ENCODE measurements at places on chromosomes 2 and 18. TPM values are rescaled to one million over a fixed set of nuclear protein-coding genes. Genes with fewer than 3 reads are reported as not detected.
A peak's percentile ranks its signal among the peaks of the same experiment; 100 is the strongest.

AGBL5 gene
- 18.9 TPM for total RNA-seq

ANKRD36B gene
- total RNA-seq = 32.3 TPM

TCF23 gene
- total RNA-seq = not detected

DYNAP gene
- 0.59 TPM for total RNA-seq

MLPH gene
- 27.1 TPM for total RNA-seq

POTEC gene
- not detected for total RNA-seq

AOX1 gene
- total RNA-seq = 76.6 TPM

LGALSL gene
- total RNA-seq = 11.4 TPM

GAREM1 gene
- total RNA-seq = 21.4 TPM

ZSCAN30 gene
- total RNA-seq = 30.1 TPM

LYPD1 gene
- not detected for total RNA-seq

NUP35 gene
- total RNA-seq = 19.2 TPM

DNA sequence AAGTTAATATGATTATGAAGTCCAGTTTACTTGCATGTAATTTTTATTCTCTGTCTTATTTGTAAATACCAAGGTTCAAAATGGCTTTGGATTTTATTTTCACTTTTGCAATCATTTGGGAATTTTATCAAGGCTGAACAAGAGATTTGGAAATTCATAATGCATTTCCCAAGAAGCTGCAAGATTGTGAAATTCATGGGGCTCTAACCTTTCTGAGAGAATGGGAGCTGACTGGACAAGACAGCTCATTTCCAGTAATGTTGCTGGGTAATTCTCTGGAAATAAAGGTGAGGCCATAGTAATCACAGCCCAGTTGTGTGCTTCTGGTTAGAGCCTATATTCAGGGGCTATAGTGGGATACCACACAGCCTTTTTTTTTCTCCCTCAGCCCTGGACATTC, 21.5 kb upstream of the NABP1 start:
- H3K36me3 ChIP-seq = no peaks in the 10 kb centered on the region
- peak overlapping the region; percentile 90 for H3K27ac ChIP-seq
- no peak overlapping the region for H3K4me3 ChIP-seq

DNA sequence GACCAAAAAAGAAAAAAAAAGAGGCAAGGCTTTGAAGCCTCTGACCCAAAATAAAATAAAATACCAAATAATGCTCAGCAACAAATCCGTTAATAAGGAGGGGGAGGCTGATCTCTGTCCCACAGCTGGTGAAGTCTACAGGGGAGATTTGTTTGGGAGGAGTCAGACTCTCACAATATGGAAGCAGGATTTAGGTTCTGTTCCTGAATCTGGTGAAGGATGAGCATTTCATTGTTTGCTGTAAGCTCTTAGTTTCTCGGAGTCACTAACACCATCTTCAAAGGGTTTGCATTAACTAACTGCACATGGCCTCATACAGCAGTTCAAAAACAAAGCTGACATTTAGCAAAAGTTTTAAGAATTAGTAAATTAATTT, 339.4 kb upstream of the TNP1 start:
- no peak overlapping the region for H3K27ac ChIP-seq
- H3K4me1 ChIP-seq = no peaks in the 10 kb centered on the region
- DNase-seq = no peak
- no peaks in the 10 kb centered on the region for H3K27me3 ChIP-seq

- no peaks in the 10 kb centered on the region for H3K4me1 ChIP-seq
- H3K27ac ChIP-seq = no peak overlapping the region
- no peaks in the 10 kb centered on the region for H3K36me3 ChIP-seq
- peaks cover 12% of the 10 kb centered on the region for H3K27me3 ChIP-seq
- no peak overlapping the region for H3K4me3 ChIP-seq
Observed at GRCh38 chr2:70748002-70748784, 19.8 kb downstream of the ADD2 start.

DNA sequence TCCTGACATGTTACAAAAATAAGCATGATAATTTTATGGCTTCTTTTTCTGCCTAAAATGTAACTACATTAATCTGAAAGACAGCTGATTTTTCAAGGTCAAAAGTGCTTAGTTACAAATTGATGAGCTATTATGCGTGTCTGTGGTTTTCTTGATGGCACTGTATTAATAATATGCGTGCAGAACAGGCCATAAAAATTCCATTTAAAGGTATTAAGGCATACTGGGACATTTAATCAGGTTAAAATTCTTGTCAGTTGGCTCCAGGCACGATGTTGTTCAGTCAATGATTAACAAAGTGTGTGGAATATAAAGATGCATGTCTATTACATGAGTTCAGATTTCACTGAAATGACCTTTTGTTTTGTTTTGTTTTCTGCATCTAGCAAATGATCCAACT, 420.1 kb upstream of the ZNF804A start:
- no peaks in the 10 kb centered on the region for H3K27me3 ChIP-seq
- DNase-seq = no peak
- H3K27ac ChIP-seq = no peak overlapping the region
- no peak overlapping the region for H3K4me3 ChIP-seq
- H3K36me3 ChIP-seq = peaks cover 1% of the 10 kb centered on the region
- no peaks in the 10 kb centered on the region for H3K4me1 ChIP-seq

- no peaks in the 10 kb centered on the region for H3K27me3 ChIP-seq
- H3K4me3 ChIP-seq = no peak overlapping the region
Observed at GRCh38 chr18:77203071-77203470, 46.6 kb upstream of the GALR1 start.

DNA sequence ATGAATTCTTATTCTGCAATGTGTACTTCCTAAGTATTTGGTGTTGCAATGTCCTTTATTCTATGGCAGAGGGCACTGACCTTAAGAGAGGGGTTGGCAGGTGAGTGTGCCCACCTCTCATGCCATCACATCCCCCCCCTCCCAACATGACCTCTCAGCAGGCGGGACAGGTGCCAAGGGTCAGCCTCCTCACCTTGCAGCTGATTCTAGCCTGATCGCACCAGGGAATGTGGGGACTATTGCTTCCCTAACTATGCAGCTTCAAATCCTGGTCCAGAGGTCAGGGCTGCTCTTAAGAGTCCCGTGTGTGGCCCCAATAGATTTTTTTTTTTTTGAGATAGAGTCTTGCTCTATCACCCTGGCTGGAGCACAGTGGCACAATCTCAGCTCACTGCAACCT, 9.5 kb downstream of the HJURP start:
- peaks cover 28% of the 10 kb centered on the region for H3K36me3 ChIP-seq
- no peaks in the 10 kb centered on the region for H3K27me3 ChIP-seq
- no peak overlapping the region for H3K27ac ChIP-seq
- no peak for DNase-seq
- H3K4me3 ChIP-seq = no peak overlapping the region

DNA sequence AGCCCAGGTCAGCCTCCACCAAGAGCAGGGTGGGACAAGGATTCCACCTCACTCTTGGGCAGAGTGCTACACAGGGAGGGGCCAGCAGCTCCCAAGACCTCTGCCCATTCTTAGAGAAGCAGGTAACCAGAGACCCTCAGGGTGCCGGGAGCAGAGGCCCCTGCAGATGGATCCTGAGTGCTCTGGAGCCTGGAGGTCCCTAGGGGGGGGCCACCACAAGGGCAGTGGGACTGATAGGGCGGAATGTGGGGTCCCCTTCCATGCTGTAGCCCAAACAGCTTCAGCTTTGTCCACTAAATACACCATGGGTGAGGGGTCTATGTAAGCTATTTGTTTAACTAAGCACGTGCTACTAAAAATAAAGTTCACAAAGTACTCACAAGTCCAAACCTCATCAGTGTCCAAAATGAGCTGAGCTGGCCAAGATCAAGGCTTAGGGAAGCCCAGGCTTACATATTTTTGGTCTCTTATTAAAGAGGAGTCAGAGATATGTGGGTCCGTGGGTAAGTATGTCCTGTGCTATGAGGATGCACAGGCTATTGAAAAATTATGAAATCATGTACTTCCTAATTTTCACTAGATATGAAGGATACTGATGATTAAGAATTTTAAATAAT, 21.5 kb upstream of the GPC1 start:
- DNase-seq = no peak
- H3K4me3 ChIP-seq = no peak overlapping the region
- no peaks in the 10 kb centered on the region for H3K36me3 ChIP-seq
- H3K27me3 ChIP-seq = peaks cover 19% of the 10 kb centered on the region
- H3K4me1 ChIP-seq = no peaks in the 10 kb centered on the region

GRCh38 chr2:100038011-100038410, 104.4 kb downstream of the AFF3 start:
- no peaks in the 10 kb centered on the region for H3K36me3 ChIP-seq
- no peaks in the 10 kb centered on the region for H3K27me3 ChIP-seq
- H3K4me1 ChIP-seq = no peaks in the 10 kb centered on the region
- DNase-seq = no peak
- no peak overlapping the region for H3K4me3 ChIP-seq

DNA sequence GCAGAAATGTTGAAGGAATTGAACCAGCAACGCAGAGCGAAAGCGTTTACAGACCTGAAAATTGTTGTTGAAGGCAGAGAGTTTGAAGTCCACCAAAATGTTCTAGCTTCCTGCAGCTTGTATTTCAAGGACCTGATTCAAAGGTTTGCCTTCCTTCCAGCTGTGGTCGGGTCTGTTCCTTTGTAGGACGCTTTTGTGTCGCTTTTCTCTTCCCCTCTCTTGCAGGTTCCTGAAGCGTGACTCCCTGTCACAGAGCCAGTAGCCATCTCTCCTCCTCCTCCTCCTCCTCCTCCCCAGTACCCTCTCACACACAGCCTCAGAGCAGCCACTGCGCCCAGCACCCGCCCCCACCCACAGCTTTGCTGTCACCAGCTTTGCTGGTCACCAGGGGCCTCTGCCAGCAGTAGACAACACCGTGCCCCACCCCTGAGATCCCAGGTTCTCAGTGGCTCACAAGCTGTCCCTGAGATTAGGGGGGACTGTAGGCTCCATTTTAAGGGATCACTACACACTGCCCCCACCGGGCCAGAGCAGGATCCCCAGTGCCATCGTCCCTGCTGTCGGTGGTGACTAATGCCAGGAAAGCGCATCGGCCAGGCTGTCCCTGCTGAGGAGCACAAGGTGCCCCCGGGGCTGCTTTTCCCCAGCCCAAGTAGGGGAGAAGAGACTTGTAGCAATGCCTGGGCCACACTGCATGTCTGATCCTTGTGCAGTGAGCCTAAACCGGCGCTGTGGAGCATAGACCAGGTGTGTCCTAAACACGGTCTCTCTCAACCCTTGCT, 242.3 kb downstream of the ATAD2B start:
- no peak overlapping the region for H3K27ac ChIP-seq
- H3K4me1 ChIP-seq = no peaks in the 10 kb centered on the region
- no peak for DNase-seq
- no peak overlapping the region for H3K4me3 ChIP-seq
- H3K36me3 ChIP-seq = peaks cover 27% of the 10 kb centered on the region

DNA sequence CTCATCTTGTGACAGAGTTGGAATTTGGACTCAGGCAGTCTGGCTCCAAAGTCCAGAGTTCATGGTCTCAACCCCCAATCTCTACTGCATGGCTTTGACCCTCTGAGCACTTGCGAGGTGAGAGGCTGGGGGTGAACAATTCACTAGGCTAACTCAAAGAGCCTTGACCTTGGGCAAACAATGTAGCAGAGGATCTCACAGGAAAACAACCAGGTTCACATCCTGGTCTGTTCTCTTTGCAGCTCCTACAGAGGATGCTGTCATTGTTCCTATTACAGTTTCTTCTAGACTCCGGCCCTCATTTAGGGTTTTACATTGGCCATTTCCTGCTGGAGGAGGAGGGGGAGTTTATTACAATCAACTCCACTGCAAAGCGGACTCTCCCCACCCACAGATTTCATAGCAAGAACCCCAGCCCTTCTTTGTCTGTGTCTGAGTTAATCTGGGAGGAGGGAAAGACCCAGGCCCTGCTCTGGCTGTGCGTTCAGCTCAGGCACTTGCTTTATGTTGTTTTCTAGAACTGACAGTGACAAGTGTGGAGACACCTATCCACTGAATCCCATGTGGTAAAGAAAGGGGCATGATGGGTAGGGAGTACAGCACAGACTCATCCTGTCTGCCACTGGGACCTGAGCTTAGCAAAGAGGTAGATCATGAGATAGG, 101.6 kb downstream of the LBH start:
- no peaks in the 10 kb centered on the region for H3K27me3 ChIP-seq
- H3K4me1 ChIP-seq = no peaks in the 10 kb centered on the region
- H3K36me3 ChIP-seq = no peaks in the 10 kb centered on the region
- H3K4me3 ChIP-seq = no peak overlapping the region

DNA sequence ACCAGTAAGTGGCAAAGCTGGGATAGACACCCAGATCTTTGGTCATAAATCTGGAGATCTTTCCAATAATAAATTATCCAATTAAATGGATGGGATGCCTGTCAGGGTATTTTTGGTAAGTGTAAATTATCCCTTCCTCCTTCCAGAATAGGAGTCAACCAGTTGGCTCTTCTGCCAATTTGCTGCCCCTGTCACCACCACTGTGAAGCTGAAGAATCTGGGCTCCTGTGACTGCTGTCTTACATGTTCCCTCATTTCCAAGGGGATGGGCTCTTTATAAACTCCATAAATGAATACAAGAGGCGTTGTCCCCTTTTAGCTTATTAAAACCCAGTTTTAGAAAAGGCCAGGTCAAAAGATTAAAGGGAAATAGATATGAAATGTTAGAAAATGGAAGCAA, 17.8 kb upstream of the BMP10 start:
- no peaks in the 10 kb centered on the region for H3K36me3 ChIP-seq
- H3K4me3 ChIP-seq = no peak overlapping the region
- DNase-seq = no peak

- H3K4me1 ChIP-seq = no peaks in the 10 kb centered on the region
- H3K4me3 ChIP-seq = no peak overlapping the region
- no peaks in the 10 kb centered on the region for H3K36me3 ChIP-seq
- H3K27ac ChIP-seq = no peak overlapping the region
- H3K27me3 ChIP-seq = peaks cover 49% of the 10 kb centered on the region
- DNase-seq = no peak
Observed at GRCh38 chr2:198143793-198144192, 339.4 kb downstream of the PLCL1 start.

- H3K4me3 ChIP-seq = no peak overlapping the region
- H3K36me3 ChIP-seq = peaks cover 88% of the 10 kb centered on the region
- no peak for DNase-seq
- H3K27ac ChIP-seq = no peak overlapping the region
- peaks cover 24% of the 10 kb centered on the region for H3K4me1 ChIP-seq
Observed at GRCh38 chr2:10650761-10651160, 39.0 kb downstream of the NOL10 start.

DNA sequence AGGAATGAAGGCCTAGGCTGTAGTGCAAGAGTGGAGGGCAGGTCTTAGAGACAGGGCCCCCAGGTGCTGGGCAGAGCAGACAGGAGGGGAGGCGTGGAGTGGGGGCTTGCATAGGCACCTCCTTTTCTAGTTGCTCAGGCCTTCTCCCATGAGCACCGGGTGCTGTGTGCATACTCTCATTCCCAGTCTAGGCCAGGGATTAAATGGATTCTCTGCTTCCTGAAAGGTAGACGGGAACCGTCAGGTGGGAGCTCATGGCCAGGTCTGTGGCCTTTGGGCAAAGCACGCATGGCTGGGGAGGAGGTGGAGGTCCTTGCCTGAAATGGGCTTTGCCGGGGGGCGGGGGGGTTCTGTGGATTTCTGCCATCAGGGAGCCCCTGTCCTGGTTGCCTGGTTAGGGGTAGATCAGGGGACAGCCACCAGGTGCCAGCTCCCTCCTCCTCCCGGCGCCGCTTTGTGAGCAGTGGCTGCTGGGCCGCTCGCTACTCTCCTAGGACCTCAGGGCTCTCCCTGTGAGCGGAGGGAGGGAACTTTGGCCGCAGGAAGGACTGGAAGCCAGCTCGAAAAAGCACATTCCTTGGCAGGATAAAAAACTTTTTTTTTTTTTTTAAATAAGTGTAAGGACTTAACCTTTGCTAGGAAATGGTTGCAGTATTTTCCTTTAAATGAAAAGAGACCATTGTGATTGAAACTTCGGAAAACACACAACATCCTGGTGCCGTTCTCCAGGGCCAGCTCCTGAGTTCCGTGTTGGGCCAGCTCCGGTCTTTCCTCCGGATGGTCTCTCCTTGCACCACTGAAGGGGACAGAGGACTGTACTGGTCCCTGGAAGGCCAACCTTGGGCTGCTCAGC, 82.8 kb upstream of the HAAO start:
- no peaks in the 10 kb centered on the region for H3K27me3 ChIP-seq
- no peak overlapping the region for H3K27ac ChIP-seq
- DNase-seq = no peak
- no peaks in the 10 kb centered on the region for H3K4me1 ChIP-seq
- no peak overlapping the region for H3K4me3 ChIP-seq
- H3K36me3 ChIP-seq = no peaks in the 10 kb centered on the region
